ENCODE measurements at places on chromosomes 11 and 22.

GRCh38 chr11:34996958-34997357 lies 80.5 kb downstream of the PDHX start:
- DNase-seq = no peak

- DNase-seq = peak; percentile 86
Measured at GRCh38 chr11:79119491-79120284, 321.1 kb downstream of the TENM4 start.

DNA sequence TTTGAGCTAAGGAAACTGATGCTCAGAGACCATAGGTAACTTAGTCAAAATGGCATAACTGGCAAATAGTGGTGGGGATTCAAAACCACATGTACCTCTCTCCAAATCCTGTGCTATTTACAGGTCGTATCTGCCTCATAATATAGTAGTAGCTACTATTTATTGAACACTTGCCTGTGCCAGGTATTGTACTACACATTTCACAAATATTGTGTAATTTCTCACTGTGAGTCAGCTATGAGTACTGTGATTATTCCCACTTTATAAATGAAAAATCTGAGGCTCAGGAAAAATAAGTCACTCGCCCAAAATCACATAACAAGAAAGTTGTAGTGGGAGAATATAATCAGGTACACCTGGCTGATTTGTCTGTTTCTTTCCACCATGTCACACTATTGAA lies 199.8 kb upstream of the FAT3 start:
- DNase-seq = no peak

DNA sequence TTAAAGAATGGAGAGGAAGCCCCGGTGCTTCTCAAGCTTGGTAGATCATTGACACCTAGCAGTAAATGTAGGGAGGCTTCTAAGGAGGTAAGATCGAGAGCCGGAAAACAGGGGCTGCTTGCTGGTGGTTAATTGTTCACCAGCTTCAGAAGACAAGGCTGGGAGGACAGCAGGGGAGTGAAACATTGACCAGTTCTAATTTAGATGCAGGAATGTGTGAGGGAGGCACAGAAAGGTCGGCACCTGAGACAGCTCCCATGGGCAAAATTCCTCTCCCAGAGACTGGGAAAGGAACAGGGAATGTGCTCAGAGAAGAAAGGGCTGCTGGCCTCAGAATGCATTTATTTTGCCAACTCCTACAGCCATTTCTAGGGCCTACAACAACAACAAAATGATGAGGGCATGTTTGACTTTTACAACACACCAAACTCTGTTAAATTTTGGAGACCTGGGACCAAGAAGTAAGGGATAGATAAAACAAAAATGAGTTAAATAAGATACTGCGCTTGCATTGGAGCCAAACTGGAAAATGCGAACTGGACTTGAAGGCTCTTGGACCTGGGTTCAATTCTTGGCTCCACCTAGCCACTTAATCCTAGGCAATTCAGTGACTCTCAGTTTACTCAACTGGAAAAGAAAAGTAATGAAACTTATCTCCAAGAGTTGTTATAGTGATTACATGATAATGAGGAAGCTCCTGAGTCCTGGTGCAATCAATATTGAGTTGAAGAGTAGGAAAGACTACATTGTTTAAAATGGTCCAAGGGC lies 31.0 kb downstream of the FZD4 start:
- DNase-seq = no peak
